Fibroblast of villous mesenchyme (primary cell): ENCODE measurements at places on chromosomes 12 and 14. TPM values are rescaled to one million over a fixed set of nuclear protein-coding genes. Genes with fewer than 3 reads are reported as not detected.

GRCh38 chr14:24699052-24699451 is 65.1 kb upstream of the GZMB start:
- no peak for DNase-seq

GRCh38 chr14:102164241-102164641 is 24.5 kb downstream of the WDR20 start:
- DNase-seq = peak; percentile 40

- DNase-seq = peak; percentile 65
Observed at GRCh38 chr14:35534873-35535482, 1.0 kb downstream of the INSM2 start.

The ADCY4 gene
- total RNA-seq = 4.2 and 18.1 TPM in 2 replicates

The PEX5 gene
- 25.9 and 30.3 TPM in 2 replicates for total RNA-seq

The CLEC1B gene
- under 0.01 TPM in 1 of 2 replicates, not detected in the other for total RNA-seq

The SERPINA3 gene
- 0.32 TPM in 1 of 2 replicates, not detected in the other for total RNA-seq
